ENCODE measurements at places on chromosomes 11 and 22.

DNA sequence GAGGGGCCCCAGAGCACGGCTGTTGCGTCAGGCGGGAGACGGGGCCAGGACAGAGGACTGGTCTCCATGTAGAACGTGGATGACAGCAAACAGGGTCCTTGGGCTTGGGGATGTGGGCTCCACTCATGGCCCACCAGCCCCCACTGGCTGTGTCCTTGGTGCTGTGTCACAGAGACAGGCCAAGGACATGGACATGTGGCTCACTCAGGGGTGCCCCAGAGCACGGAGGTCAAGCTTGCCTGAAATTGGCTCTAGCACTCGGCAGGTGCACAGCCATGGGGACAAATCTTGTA lies 14.4 kb downstream of the FADS2 start:
- no peak for DNase-seq

GRCh38 chr22:49403102-49403501 lies 424.6 kb downstream of the BRD1 start:
- DNase-seq: no peak

GRCh38 chr11:83456075-83456474 lies 169.9 kb upstream of the CCDC90B start:
- no peak for DNase-seq

DNA sequence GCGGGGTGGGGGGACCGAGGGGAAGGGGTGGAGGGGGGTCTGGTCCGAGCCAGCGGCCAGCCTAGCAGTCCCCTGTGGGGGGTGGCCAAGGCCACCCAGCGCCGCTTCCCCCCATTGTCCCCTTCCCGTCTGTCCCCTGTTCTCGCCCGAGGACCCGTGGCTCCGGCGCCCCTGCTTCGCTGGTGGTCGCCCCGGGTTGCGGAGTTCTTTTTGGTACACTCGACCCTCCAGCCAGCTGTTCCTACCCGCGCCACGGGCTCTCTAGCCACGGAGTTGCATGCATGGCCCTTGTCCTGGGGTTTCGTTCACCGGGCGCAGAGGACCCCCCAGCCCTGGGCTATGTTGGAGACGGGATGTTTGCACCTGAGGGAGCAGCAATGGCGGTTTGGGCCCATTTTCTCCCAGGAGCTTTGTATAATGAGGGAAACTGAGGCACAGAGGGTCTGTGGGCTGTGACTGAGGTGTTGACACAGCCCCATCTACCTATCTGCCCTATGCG lies 489 bp downstream of the RNF214 start:
- DNase-seq: no peak

- peak; percentile 64 for DNase-seq
These were observed 89.5 kb downstream of the TRMU start for GRCh38 chr22:46425016-46425415.

- DNase-seq: no peak
These were observed 46.6 kb downstream of the CELF1 start for GRCh38 chr11:47506373-47506772.

- DNase-seq: no peak
These were observed 7.3 kb upstream of the PDE2A start for GRCh38 chr11:72681226-72682153.

DNA sequence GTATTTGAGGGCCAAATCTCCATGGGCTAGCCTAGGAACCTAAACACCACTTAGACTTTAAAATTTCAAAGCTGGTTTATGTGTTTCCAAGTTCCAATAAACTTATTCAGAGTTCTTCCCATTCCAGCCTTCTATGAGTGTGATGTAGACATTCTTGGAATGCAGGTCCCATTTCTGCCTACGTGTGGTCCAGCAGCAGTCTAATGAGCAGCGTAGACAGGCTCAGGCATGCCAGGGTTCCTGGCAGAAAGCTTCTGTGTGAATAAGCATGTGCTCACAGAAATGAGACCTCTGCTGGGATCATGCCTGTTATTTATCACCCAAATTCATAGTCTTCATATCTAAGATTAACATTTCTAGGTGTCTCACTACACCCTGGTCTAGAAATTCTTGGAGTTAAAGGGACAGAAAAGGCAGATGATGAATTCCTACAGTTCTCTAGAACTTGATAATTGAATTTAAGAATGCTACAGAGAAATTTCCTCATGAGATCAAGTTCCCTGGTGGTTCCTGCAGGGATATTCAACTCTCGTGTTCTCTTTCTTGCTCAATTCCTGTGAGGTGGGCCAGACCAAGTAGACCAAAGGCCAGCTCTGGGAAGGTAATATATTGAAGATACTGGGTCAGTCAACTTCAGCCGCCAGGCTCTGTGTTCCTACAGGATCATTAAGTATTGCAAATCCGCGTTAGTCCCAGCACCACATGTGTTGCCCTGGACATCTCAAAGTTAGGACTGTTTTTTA lies 17.6 kb downstream of the RNF185 start:
- peak; percentile 88 for DNase-seq
